NCI-H2081 (cell line): ENCODE measurements at places on chromosomes 16 and 17.

DNA sequence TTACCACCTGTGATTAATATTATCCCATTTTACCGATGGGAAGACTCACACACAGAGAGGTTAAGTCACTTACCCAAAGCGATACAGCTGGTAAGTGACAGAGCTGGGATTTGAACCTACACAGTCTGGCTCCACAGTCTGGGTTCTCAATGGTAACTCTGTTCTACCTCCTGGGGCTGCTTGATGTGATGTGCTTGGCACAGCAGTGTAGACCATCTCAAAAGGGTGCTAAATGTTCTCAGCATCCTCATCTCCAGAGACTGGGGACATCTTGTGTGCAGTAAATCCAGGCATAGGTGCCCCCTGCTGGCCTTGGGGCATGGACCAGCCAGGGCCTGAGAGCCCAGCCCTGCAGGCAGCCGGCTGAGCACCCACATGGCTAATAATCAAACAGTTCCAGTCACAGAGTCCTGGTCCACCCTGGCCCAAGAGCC is 15.4 kb upstream of the KATNB1 start:
- DNase-seq: no peak

- DNase-seq: no peak
Observed at GRCh38 chr16:22161401-22161800, 905 bp upstream of the SDR42E2 start.

GRCh38 chr17:48624544-48625494 is 1.3 kb downstream of the HOXB9 start:
- peak; percentile 52 for DNase-seq

GRCh38 chr16:72927199-72928089 is 120.5 kb downstream of the ZFHX3 start:
- peak; percentile 85 for DNase-seq

GRCh38 chr16:30413112-30413806 is 5.9 kb downstream of the ZNF771 start:
- no peak for DNase-seq

DNA sequence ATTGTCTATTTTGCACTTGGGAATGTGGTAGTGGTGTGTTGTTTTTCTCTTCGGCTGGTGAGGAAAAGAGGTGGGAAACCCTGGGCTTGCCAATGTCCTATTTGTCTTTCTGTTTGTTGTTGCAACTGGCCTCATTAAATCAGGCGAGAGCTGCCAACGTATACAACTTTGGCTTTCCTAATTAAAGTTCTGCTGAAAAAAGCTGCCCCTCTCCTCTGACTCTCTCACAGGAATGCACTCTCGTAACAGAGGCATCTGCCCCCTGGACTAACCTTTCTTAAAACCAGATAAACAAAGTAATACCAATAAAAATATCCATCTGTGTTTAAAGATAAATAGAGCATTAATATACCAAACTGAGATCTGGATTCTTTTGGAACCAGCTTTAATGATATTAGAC is 7.8 kb downstream of the CDRT15 start:
- no peak for DNase-seq

GRCh38 chr17:40511667-40512220 is 10.3 kb upstream of the TNS4 start:
- DNase-seq: no peak

GRCh38 chr16:31064882-31065461 is 9.1 kb downstream of the ZNF668 start:
- DNase-seq: no peak

DNA sequence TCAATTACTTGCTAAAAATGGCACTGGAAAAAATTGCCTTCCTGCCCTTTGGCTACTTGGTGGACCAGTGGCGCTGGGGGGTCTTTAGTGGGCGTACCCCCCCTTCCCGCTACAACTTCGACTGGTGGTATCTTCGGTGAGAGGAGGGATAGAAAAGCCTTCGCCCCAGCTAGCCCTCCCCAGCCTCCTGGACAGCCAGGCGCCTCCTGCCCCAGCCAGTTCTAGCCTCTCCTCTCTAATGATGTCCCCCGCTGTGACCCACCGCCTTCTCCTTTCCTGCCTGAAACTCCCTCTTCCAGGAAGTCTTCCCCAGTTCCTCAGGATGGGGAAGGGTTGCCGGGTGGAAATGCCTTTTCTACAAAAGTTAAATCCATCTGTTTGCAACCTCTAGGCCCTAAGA is 6.2 kb downstream of the ACE start:
- DNase-seq: no peak

DNA sequence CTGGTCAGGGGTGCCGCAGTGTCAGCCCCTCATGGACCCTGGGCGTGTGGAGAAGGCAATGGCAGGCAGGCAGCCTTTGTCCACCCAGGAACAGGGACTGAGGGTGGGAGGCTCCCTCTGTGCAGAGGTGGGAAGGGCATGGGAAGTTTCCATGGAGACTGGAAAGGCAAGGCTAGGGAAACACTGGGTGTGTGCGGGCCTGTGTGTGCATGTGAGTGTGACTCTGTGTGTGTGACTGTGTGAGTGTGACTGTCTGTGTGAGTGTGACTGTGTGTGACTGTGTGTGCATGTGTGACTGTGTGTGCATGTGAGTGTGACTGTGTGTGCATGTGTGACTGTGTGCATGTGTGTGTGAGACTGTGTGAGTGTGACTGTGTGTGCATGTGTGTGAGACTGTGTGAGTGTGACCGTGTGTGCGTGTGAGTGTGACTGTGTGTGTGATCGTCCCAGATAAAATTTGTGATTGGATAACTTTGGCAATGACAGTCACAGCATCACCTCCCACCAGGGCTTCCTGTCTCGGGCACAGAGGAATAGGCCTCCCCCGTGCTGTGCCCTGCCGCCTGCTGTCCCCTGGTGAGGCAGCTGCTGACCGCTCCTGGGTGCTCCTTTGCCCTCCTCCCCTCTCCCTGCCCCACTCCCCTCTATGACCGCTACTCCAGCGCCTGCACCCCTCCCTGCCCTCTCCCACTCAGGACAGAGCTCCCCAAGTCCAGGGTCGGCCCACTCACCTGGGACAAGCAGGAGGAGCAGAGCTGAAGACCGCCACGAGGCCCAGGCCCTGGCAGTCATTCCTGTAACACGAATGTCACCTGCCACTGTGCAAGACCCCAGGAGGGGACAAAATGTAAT is 698 bp downstream of the CD300C start:
- no peak for DNase-seq

DNA sequence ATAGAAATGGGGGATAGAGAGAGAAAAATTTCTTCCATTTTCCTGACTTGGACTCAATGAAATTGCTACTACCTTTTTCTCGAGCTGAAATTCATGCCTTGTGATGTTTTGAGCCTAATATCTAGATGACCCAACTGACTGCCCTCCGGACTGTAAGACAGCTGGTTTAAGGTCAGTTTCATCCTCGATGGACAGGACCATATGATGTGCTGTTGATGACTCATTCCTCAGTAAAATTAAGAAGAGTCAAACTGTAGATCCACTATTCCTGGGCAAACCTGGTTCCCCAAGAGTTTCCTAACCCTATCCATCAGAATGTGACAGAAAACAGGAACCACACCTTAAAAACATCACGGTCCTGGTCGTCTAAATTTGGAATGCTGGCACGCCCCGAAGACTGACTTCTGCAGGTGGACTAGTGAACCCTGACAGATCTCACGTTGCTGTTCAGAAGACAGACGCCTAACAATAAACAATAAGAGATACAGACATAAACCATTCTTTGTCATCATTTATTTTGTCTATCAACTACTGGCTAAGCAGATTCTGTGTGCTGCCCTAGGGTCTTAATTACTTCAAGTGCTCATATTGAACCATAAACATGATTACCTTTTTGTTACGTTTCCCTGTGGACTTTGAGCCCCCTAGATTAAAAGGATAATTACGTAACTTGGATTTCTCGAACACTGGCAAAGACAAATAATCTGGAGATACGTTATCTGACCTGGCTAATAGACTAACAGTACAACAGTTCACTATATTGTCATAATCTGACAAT is 45.1 kb upstream of the NOS2 start:
- no peak for DNase-seq

DNA sequence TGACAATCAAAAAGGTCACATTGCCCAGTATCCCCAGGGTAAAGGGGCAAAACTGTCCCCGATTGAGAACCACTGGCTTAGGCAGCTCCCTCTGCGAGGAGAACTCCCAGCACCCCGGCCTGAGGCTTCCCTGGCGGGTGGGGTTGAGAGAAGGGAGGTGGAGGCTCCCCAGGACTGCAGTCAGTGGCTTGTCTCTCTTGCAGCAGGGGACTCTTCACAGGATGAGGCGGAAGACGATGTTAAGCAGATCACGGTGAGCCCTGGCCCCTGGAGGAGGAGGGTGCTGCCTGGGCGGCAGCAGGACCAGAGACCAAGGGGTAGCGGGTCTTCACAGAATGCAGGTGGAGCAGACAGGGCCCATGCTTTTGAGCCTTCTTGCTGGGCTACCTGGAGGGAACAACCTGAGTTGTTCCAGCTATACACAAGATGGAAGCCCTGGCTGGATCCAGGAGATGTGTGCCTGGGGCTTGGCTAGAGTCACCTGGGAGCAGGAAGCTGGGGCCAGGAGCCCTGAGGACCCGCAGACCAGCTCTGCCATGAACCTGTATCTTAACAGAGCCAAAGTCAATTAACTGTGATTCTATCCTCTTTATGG is 16.8 kb downstream of the POLR3E start:
- no peak for DNase-seq

- DNase-seq: peak; percentile 84
Observed at GRCh38 chr17:58112970-58113631, 29.9 kb downstream of the DYNLL2 start.

DNA sequence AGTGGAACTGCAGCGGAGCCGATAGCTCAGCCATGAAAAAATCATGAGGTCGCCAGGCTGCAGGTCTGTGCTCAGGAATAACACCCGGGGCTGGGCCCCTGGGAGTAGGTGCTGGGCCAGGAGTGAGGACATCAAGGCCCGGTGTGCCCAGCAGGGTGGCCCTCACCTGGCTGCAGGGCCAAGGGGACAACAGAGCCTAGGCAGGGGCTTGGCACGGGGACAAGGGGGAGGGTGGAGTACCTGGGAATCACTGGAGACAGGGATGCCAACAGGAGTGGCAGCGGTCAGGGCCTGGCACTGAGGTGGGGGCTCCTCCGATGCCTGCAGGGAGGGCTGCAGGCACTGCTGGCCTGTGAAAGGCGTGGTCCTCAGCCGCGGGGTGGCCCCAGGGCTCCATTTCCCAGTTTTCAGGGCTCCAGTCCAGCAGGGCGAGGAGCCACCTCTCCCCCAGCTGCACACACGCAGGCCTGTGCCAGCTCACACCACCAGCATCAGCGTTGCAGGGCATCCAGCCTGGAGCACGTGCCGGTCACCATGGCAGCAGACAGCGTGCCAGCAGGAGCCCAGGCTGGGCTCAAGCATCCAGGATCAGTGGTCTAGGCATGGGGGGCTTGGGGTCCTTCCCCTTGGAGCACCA is 4.7 kb upstream of the FSCN2 start:
- peak; percentile 88 for DNase-seq

- no peak for DNase-seq
Observed at GRCh38 chr17:12765548-12765947, 23.8 kb upstream of the ARHGAP44 start.

DNA sequence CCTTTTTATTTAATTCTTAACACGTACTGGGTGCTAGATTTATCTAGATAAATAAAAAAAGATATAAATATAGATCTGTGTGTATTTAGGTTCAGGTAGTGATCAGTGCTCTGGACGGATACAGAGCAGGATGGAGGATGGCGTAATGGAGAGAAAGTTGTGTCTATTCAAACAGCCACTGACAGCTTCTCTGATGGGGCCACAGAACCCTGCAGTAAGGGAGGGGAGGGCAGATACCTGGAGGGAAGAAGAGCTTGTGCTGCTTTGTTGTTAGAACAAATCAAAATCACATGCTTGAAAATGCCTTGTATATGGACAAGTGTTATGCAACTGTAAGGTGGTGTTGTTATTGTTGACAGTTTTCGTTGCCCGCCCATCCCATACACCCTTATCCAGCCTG is 170.2 kb downstream of the UTP18 start:
- DNase-seq: no peak

- DNase-seq: no peak
Observed at GRCh38 chr17:2684549-2684948, 27.0 kb downstream of the CLUH start.
